ENCODE measurements at places on chromosomes 4 and X.

- no peak for DNase-seq
Measured at GRCh38 chr4:125780164-125780563, 465.4 kb downstream of the FAT4 start.

- DNase-seq, result no peak
Measured at GRCh38 chrX:122475306-122475705, 708.8 kb upstream of the GRIA3 start.

DNA sequence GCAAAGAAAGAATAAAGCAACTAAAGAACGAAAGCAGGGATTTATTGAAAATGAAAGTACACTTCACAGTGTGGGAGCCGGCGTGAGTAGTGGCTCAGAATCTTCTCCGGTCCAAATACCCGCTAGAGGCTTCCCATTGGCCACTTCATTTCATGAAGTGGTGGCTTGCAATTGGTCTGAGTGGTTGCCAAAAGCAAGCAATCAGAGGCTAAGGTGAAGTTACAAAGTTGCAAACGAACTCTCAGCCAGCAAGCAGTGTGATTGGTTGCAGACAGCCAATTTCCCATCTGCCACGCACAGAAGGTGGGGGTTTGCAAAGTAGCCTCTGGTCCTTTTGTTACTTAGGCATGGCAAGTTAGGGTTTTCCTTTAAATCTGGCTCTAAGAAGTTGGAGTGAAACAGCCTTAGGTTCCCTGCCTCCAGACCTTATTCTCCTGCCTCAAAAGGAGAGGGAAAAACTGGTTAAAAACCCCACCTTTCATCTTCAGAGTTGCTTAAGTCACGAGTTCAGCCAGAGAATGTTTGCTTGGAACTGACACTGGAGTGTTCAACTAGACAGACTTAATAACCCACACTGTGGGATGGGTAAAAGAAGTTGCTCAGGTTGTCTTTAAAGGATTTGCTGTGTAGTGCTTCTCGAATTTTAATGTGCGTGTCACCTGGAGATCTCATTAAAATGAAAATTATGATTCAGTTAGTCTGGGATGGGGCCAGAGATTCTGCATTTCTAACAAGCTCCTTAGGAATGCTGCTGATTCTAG, 6.9 kb upstream of the CLOCK start:
- peak; percentile 10 for DNase-seq

DNA sequence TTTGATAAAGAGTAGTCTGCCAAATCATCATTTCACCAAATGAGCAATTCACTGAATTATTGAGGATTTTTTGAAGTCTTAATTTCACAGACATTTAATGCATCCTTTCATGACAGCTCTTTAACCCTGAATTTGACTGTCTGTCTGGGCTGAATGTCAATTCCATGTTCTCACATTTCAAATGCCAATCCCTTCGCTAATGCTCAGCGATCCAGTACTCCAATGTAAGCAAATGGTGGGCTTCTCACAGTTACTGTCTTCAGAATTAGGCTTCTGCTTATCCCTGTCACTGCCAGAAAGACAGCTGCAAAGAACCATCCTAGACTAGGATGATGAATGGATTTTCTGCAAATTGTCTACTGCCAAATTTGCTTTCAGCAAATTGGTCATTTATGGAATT, 36.2 kb upstream of the USP38 start:
- DNase-seq, result no peak

DNA sequence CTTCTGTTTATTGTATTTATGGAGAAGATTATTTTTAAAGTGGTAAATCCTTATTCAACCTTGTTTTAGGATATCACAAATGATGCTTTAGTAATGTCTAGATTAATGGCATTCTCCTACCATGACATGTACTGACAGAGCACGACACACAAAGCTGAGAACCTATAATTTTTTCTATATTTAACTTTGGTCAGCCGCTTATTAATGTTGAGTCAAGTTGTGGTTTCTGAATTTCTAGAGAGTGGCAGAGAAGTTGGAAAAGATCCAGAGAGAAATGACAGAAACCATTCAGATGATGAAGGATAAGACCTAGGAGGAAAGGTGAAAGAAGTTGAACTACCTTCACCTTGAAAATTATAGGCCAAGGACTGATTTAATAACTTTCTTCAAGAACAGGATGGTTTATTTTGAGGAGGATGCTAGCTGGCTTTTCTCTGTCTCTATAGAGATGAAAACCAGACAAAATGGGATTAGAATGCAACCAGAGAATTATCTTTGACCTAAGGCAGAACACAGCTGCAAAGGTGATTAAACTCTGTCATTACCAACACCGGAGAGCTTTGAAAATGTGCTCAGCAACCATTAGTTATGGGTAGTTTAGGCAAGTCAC, 62.6 kb upstream of the TSPAN5 start:
- no peak for DNase-seq
